Stimulated activated CD8-positive, alpha-beta memory T cell treated with anti-CD3 and anti-CD28 coated beads, Interleukin-4, amount 100 ng/mL, for 24 hours (primary cell): ENCODE measurements at places on chromosomes 1 and 21.
A peak's percentile ranks its signal among the peaks of the same experiment; 100 is the strongest.

DNA sequence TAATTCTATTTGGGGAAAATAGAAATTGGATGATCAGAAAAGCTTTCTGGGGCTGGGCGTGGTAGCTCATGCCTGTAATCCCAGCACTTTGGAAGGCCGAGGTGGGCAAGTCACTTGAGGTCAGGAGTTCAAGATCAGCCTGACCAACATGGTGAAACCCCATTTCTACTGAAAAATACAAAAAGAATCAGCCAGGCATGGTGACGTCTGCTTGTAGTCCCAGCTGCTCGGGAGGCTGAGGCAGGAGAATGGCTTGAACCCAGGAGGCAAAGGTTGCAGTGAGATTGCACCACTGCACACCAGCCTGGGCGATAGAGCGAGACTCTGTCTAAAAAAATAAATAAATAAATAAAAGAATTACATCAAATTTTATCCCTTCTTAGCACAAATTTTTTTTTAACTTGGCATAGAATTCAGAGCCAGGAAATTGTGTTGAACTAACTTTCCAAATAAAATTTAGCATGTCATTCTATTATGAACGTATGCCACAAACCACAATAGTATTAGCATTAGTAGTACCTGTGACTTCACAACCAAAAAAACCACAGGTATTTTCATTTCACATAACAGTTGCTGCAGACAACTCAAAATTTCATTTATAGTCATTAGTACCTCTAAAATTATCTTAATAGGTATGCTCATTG is 4.5 kb upstream of the ANKRD13C start:
- DNase-seq, result no peak

GRCh38 chr1:17559615-17560419 is 20.3 kb downstream of the ARHGEF10L start:
- no peak for DNase-seq

- no peak for DNase-seq
Observed at GRCh38 chr21:28822486-28823335, 170.0 kb downstream of the LTN1 start.

DNA sequence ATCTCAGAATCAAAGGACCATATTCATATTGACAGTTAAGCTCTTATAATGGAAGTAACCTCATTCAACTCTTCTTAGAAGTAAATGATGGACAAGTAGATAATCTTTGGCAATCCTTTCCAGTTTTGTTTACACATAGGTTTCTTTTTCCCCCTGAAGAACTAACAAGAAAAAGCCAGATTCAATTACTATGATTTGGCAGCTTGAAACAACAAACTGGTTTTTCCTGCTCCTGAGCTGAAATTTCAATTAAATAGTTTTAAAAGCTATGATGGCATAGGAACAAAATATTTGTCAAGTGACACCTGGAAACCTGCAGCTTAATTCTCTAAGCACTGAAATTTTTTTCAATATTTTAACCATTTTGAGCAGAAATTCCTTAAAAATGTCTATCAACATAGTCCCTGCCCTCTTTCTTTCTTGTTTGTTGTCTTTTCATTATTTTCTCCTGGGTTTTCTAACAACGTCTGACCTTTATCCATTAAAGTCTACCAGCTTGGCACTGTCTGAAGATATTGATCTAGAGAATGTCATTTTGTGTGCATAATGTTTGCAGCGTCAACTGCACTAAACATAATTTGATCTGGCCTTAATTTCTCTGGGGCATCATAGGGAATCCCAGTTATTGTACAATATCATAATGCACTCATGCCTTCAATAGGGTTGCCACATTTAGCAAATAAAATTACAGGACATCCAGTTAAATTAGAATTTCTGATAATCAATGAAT is 4.0 kb upstream of the SLC35A3 start:
- DNase-seq, result no peak

GRCh38 chr21:37916310-37917051 is at the start of gene KCNJ6:
KCNJ6 (minus strand) TSS chr21:37916457; CDS start chr21:37840682, 75,775 bp downstream.
- DNase-seq, result no peak

DNA sequence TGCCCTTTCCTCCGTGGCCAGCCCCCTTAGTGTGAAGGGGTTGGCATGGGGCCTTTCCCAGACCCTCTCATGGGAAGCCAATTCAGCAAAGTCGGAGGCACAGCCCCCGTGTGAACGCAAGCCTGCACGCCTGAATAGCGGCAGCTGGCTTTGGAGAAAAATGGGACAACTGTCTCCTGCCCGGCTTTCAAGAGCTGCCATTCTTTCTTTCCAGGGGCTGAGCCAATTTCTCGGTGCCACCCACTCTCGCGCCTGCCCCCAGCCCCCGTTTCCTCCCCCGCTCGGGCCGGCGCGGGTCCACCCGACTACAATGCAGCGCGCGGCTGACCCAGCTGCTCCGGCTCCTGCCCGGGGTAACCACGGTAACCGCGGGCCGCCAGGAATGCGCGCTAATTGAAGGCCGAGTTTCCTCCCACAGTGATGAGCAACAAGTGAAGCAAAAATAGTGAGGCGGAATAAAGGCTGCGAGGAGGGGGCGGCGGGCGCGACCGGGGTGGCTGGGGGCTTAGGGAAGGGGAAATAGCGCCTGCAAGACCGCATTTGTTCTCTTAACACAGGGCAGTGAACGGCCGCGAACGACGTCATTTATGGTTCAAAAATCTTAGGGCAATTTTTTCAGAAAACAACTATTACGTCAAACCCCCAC is 27.8 kb downstream of the ILDR2 start:
- DNase-seq, result peak; percentile 1

DNA sequence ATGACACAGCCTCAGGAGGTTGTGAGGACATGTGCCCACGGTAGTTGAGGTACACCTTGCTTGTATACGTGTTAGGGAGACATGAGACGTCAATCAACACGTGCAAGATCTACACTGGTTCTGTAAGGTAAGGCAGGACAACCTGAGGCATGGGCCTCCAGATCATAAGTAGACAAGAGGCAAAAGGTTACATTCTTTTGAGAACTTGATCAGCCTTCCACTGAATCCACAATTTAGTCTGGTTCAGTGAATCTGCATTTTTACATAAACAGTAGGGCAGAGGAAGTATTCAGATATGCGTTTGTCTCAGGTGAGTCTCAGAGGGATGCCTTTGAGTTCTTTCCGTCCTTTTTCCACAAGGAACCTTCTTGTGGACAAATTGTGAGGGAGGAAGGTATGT is 348.9 kb downstream of the ASTN1 start:
- DNase-seq, result no peak
